Colonic mucosa (tissue), 4 donors: ENCODE measurements at places on chromosomes 11 and 22. TPM values are rescaled to one million over a fixed set of nuclear protein-coding genes. Genes with fewer than 3 reads are reported as not detected.

GRCh38 chr11:112526699-112527416 is 266.2 kb upstream of the PLET1 start:
- no peaks in the 10 kb centered on the region for H3K27me3 ChIP-seq
- no peak overlapping the region for H3K27ac ChIP-seq
- no peaks in the 10 kb centered on the region for H3K36me3 ChIP-seq
- no peak for DNase-seq
- no peak overlapping the region for H3K4me3 ChIP-seq
- peaks cover 3% of the 10 kb centered on the region for H3K4me1 ChIP-seq

DNA sequence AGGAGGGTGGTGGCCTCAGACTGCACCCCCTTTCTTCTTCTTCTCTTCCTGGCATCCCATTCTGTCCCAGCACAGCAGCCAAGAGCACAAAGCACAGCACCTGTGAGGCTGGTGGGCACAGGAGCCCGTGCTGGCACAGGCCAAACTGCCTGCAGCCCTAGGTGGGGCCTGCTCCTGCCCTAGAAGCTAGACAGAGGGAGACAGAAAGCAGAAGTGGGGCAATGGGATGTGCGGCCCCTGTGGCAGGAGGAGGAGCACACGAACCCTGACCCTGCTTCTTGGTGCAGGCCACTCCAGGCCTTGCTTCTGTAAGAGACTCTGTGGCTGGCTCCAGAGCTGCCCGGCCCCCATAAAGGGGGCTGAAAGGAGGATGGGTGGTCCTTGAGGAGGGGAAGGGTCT is 3.9 kb upstream of the PTS start:
- no peaks in the 10 kb centered on the region for H3K36me3 ChIP-seq
- H3K27me3 ChIP-seq = no peaks in the 10 kb centered on the region
- no peak for DNase-seq
- no peaks in the 10 kb centered on the region for H3K4me1 ChIP-seq

- H3K36me3 ChIP-seq = no peaks in the 10 kb centered on the region
- no peak for DNase-seq
- no peaks in the 10 kb centered on the region for H3K4me1 ChIP-seq
These were observed 61.6 kb upstream of the EIF3D start for GRCh38 chr22:36590441-36591056.

DNA sequence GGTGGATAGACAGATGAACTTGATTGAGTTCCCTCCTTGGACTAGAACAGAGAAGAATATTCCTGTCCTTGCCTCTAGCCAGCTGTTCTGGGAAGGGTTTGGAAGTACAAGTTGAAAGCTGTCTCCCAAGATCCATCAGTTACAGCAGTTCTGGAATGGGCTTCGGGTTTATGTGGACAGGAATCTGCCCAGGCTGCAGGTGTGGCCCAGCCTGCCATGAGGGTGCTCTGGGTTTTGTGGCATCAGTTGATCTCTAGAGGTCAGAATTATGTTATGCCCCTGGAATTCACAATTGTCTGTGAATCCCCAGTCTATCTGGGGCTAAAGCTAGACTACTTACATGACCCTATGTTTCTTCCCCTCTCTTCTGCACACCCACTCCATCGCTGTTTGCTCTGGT is 4.9 kb upstream of the MICAL2 start:
- H3K36me3 ChIP-seq = no peaks in the 10 kb centered on the region
- H3K27ac ChIP-seq = no peak overlapping the region
- H3K4me3 ChIP-seq = no peak overlapping the region
- no peak for DNase-seq
- H3K27me3 ChIP-seq = no peaks in the 10 kb centered on the region

DNA sequence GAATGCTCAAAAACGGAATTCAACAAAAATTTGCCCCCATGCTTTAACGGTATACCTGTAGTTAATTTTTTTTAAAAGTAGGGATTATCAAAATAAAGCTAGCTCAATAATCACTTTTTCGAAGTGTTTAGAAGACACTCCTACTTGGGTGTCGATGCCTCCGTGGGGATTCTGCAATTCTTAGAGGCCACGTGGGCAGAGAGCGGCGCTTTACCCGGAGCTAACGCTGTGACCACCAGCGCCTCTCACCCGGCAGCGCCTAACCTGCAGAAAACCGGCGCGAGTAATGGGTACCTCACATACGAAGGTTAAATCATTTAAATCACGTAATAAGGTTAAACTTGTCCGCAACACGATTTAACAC is 583 bp downstream of the TAF1D start:
- peaks cover 13% of the 10 kb centered on the region for H3K36me3 ChIP-seq
- H3K27ac ChIP-seq = peak overlapping the region; percentile 95
- no peaks in the 10 kb centered on the region for H3K27me3 ChIP-seq
- H3K4me1 ChIP-seq = peaks cover 21% of the 10 kb centered on the region
- DNase-seq = peak; percentile 66
- peak overlapping the region; percentile 78 for H3K4me3 ChIP-seq

DNA sequence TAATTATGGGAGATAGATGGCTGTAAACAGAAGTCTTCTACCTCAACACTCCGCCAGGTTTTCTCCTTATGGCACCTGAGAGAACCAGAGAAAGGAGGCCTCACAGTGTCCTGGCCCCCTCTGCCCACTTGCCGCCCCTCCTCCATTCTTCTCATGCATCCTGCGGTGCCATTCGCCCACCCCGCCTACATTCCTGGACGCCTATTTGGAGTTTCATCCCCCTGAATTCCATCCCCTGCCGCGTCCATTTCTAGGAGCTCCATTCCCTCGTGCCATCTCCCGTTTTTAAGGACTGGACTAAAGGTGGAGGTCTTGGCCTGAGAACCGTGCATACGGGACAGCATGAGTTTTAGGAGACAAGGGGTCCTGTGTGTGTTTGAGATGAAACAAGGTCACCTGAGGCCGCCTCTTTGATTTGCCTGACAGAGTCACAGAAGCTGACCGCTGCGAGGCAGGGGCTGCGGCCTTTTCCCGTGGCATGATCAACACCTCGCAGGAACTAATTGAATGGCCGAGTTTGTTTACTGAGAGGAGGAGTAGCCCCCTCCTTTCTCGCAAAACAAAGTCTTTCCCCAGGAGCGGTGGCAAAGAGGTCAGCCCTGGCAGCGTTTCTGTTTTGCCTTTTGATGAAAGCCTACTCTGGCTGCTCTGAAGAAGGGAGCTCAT is 246.2 kb downstream of the ST3GAL4 start:
- no peaks in the 10 kb centered on the region for H3K27me3 ChIP-seq
- no peak for DNase-seq
- H3K4me3 ChIP-seq = no peak overlapping the region
- H3K36me3 ChIP-seq = no peaks in the 10 kb centered on the region
- H3K27ac ChIP-seq = no peak overlapping the region
- H3K4me1 ChIP-seq = no peaks in the 10 kb centered on the region

GRCh38 chr11:62399878-62400266 is 19.0 kb upstream of the SCGB1A1 start:
- DNase-seq = no peak
- no peaks in the 10 kb centered on the region for H3K4me1 ChIP-seq
- H3K27ac ChIP-seq = no peak overlapping the region
- H3K4me3 ChIP-seq = no peak overlapping the region

- H3K4me1 ChIP-seq = no peaks in the 10 kb centered on the region
- DNase-seq = no peak
- no peak overlapping the region for H3K27ac ChIP-seq
- H3K4me3 ChIP-seq = no peak overlapping the region
- no peaks in the 10 kb centered on the region for H3K27me3 ChIP-seq
- H3K36me3 ChIP-seq = no peaks in the 10 kb centered on the region
These were observed 133.6 kb downstream of the CASP12 start for GRCh38 chr11:104764710-104765045.

DNA sequence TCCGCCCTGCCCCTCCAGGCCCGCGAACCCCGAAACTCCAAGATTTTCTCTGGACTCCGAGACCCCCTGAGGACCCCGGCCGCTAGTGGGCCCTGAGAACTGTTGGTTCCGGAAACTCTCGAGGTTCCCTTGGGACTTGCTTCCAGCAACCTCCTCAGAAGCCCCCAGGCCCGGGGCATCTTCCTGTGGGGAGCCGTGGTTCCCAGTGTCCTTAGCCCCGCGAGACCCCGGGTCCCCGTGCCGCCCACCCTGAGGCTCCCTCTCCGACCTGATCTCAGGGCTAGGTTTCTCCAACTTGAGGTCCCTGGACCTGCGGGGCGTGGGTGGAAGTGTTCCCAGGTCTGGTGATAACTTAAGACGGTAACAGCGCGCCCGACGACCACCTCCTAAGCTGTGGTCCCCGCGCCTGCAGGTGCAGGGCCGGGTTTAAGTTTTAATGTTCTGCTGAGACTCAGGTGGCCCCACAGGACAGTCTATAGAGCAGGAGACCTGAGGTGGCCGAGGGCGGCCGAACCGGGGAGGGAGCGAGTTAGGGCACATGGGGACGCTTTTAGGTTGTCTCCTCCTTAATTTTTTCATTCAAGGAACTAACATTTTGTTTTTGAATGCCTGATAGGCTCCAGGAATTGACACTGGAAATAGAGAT is 720 bp downstream of the FAM118A start:
- peak overlapping the region; percentile 77 for H3K4me3 ChIP-seq
- peak overlapping the region; percentile 58 for H3K27ac ChIP-seq
- H3K27me3 ChIP-seq = no peaks in the 10 kb centered on the region
- no peaks in the 10 kb centered on the region for H3K36me3 ChIP-seq
- H3K4me1 ChIP-seq = peaks cover 4% of the 10 kb centered on the region
- no peak for DNase-seq

- no peaks in the 10 kb centered on the region for H3K27me3 ChIP-seq
- peak within 1 kb of the TSS; percentile 50 for H3K27ac ChIP-seq
- no peaks in the 10 kb centered on the region for H3K36me3 ChIP-seq
- H3K4me1 ChIP-seq = no peaks in the 10 kb centered on the region
- H3K4me3 ChIP-seq = peak within 1 kb of the TSS; percentile 62
These were observed at the start of gene P2RY2 for GRCh38 chr11:73218106-73218829. Gene P2RY2, plus strand, starts transcription at chr11:73218281. Its CDS starts 15,879 bp downstream, at chr11:73234160.

- H3K4me3 ChIP-seq = no peak overlapping the region
- H3K36me3 ChIP-seq = no peaks in the 10 kb centered on the region
- H3K27me3 ChIP-seq = no peaks in the 10 kb centered on the region
- no peak for DNase-seq
- H3K27ac ChIP-seq = no peak overlapping the region
These were observed 70.0 kb upstream of the IGLL5 start for GRCh38 chr22:22817468-22818201.

DNA sequence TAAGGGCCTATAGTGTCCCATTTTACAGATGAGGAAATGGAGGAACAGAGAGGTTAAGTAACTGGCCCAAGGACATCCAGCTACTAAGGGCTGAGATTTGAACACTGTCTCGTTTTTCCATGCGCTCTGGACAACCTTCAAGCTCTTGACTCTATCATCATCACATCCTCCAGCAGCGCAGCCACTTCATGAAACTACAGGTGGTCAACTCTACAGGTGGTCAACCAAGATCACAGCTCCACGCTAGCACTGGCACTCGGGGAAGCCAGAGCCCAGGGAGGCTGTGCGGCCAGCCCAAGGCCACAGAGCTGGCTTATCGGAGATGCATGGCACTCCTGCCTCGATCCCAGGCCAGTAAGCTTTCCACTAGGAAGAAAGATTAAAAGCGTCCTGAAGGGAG is 40.0 kb downstream of the PHF21B start:
- H3K4me3 ChIP-seq = no peak overlapping the region
- no peaks in the 10 kb centered on the region for H3K36me3 ChIP-seq
- no peaks in the 10 kb centered on the region for H3K4me1 ChIP-seq
- DNase-seq = no peak
- no peak overlapping the region for H3K27ac ChIP-seq
- H3K27me3 ChIP-seq = no peaks in the 10 kb centered on the region

GRCh38 chr22:44157916-44158618 is 22.7 kb upstream of the PARVG start:
- no peaks in the 10 kb centered on the region for H3K27me3 ChIP-seq
- DNase-seq = no peak
- no peak overlapping the region for H3K27ac ChIP-seq
- no peaks in the 10 kb centered on the region for H3K4me1 ChIP-seq

DNA sequence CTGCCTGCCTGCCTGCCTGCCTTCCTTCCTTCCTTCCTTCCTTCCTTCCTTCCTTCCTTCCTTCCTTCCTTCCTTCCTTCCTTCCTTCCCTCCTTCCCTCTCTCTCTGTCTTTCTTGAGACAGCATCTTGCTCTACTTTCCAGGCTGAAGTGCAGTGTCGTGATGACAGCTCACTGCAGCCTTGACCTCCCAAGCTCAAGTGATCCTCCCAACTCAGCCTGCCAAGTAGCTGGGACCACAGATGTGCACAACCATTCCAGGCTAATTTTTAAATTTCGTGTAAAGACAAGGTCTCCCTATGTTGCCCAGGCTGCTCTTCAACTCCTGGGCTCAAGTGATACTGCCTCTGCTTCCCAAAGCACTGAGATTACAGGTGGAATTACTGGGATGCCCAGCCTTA is 328.2 kb upstream of the SORL1-AS1 start:
- H3K4me1 ChIP-seq = no peaks in the 10 kb centered on the region
- no peak overlapping the region for H3K27ac ChIP-seq
- H3K36me3 ChIP-seq = no peaks in the 10 kb centered on the region
- no peaks in the 10 kb centered on the region for H3K27me3 ChIP-seq
- no peak for DNase-seq
- H3K4me3 ChIP-seq = no peak overlapping the region

DNA sequence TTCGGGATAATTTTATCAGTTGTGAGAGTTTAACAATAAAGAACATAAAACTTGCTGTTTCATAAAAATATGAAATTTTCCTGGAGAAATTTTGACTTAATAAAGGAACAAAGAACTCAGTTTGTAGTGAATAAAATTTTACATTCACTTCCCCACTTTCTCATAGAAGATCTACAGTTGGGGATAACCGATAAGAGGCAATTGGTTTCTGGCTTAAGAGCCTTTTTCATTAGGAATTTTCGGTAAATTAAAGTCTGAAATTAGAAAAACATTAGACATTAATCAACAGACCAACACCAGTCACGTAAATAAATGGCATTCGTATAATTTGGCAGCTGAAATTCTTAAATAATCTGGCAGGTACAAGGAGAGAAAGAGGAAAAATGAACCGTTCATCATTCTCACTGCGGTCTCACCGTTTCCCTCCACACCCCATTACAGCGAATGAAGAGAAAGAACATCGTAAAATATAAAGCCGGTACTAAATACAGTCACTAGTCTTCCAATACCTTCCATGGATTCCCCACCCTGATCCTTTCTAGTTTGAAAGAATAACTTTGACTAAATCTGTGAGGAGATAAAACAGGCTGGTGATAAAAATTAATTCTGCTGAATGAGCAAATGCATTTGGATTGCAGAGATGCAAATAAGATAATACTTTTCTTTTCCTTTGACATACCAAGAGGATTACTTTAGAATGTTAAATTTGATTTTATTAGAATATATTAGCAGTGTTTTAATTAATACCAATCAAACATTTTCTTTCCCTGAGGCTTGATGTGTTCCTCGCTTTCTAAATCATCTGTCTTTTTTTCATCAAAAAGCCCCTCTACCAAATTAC is 19.5 kb downstream of the BLID start:
- no peak overlapping the region for H3K27ac ChIP-seq
- no peaks in the 10 kb centered on the region for H3K4me1 ChIP-seq
- H3K36me3 ChIP-seq = no peaks in the 10 kb centered on the region
- no peak for DNase-seq
- H3K4me3 ChIP-seq = no peak overlapping the region

APOL5 gene
- not detected for total RNA-seq

LRP5 gene
- total RNA-seq = 110 TPM

KCNA4 gene
- not detected for total RNA-seq

MS4A3 gene
- not detected for total RNA-seq

SSRP1 gene
- 72.7 TPM for total RNA-seq

DDTL gene
- 4.7 TPM for total RNA-seq
